ENCODE measurements at places on chromosomes 2 and 18.
A peak's percentile ranks its signal among the peaks of the same experiment; 100 is the strongest.

DNA sequence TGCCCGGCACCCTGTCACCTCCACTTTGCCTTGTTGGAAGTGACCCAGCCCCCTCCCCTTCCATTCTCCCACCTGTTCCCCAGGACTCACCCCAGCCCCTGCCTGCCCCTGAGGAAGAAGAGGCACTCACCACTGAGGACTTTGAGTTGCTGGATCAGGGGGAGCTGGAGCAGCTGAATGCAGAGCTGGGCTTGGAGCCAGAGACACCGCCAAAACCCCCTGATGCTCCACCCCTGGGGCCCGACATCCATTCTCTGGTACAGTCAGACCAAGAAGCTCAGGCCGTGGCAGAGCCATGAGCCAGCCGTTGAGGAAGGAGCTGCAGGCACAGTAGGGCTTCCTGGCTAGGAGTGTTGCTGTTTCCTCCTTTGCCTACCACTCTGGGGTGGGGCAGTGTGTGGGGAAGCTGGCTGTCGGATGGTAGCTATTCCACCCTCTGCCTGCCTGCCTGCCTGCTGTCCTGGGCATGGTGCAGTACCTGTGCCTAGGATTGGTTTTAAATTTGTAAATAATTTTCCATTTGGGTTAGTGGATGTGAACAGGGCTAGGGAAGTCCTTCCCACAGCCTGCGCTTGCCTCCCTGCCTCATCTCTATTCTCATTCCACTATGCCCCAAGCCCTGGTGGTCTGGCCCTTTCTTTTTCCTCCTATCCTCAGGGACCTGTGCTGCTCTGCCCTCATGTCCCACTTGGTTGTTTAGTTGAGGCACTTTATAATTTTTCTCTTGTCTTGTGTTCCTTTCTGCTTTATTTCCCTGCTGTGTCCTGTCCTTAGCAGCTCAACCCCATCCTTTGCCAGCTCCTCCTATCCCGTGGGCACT is 4.5 kb downstream of the RETREG2 start:
- no peak for DNase-seq

GRCh38 chr18:69213842-69214241 is 186.8 kb upstream of the DOK6 start:
- DNase-seq: no peak

GRCh38 chr2:9539531-9539930 is 16.1 kb downstream of the ADAM17 start:
- no peak for DNase-seq

DNA sequence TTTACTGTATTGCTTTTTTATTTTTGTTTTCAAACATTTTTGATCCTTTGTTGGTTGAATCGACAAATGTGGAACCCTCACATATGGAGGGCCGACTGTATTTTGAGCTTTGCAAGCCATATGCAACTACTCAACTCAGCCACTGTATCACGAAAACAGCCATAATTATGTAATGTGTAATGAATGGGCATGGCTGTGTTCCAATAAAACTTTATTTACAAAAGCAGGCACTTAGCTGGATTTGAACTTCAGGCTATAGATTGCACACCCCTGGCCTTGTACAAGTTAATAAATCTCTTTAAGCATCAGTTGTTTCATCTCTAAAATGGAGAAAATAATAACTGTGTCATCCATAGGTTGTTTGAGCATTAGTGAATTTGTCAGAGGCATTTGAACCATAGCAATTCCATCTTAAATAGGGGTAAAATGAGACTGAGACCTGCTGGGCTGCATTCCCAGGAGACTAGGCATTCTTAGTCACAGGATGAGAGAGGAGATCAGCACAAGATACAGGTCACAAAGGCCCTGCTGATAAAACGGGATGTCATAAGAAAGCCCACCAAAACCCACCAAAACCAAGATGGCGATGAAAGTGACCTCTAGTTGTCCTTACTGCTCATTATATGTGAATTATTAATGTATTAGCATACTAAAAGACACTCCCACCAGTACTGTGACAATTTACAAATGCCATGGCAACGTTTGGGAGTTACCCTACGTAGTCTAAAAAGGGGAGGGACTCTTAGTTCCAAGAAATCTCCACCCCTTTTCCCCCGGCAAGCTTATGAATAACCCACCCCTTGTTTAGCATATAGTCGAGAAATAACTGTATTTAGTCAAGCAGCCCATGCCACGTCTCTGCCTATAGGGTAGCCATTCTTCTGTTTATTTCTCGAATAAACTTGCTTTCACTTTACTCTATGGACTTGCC is 13.7 kb upstream of the LTBP1 start:
- DNase-seq: no peak

DNA sequence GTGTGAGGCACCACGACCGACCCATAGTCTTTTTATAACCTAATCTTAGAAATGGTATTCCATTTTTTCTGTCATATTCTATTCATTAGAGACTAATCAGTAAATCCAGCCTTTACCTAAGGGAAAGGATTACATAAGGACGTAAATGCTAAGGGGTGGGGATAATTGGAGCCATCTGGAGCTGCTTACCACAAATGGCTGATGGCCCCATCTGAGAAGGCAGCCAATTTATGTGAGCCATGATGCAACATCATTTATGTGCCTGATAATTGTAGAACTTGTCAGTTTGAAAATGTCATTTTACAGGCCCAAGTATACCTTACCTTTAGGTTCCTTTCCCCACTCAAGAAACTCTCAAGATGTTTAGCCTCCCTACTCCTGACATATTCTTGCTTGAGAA is 44.0 kb downstream of the ARHGEF33 start:
- DNase-seq: no peak

DNA sequence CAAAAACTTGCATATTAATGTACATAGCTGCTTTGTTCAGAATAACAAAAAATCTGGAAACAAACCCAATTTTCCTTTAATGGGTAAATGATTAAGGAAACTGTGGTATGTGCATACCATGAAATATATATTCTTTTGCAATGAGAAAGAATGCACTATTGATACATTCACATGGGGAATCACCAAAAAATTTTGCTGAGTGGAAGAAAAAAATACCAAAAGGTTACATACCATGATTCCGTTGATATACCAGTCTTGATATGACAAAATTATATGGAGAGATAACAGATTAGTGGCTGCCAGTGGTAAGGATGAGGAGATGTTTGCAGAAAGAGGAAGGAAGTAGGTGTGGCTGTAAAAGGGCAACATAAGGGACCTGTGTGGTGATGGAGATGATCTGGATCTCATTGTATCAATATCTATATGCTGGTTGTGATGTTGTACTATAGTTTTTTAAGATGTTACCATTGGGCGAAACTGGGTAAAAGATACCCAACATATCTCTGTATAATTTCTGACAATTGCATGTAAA is 54.6 kb upstream of the BCL2L11 start:
- DNase-seq: no peak

GRCh38 chr2:13050764-13051163 is 334.0 kb downstream of the TRIB2 start:
- DNase-seq: no peak

DNA sequence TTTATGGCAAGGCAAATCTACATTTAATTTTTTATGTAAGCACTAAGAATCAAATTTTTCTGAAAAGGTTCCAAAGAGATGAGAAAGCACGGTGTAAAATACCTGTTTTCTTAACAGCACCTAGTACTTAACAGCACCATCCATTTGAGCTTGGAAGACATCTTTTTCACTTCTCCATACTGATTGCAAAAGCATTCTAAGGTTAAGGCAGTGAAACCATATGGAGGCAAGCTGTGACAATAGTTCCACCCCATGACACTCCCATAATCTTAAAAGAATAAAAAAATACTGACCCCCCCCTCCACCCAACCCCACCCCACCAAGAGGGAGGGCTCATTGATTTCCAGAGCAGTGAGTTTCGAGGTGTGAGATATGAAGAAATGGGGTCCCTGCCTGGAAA is 60.6 kb downstream of the ZCCHC2 start:
- DNase-seq: no peak

- no peak for DNase-seq
Observed at GRCh38 chr2:158894078-158894477, 74.4 kb upstream of the TANC1 start.

- DNase-seq: no peak
Observed at GRCh38 chr18:33853187-33853586, 275.2 kb downstream of the ASXL3 start.

GRCh38 chr2:124572934-124573634 is 548.0 kb downstream of the CNTNAP5 start:
- no peak for DNase-seq

DNA sequence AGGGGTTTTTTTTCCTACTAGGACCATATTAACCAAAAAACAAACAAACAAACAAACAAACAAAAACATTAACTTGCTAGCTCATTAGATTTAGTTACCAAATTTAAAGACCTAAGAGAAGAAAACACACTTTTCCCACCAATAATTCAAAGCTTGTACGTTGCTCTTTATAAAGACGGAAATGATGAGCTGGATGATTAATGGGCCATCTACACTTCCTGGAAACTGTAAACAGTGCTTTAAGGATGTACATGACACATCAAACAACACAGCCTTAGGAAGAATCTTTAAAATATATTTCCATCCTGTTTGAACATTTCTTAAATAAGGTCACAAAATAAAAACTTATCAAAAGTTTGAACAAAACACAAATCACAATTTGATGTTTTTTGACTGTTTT is 982 bp downstream of the BMP10 start:
- no peak for DNase-seq

- DNase-seq: no peak
Observed at GRCh38 chr2:109244750-109245382, 115.9 kb downstream of the SH3RF3 start.

DNA sequence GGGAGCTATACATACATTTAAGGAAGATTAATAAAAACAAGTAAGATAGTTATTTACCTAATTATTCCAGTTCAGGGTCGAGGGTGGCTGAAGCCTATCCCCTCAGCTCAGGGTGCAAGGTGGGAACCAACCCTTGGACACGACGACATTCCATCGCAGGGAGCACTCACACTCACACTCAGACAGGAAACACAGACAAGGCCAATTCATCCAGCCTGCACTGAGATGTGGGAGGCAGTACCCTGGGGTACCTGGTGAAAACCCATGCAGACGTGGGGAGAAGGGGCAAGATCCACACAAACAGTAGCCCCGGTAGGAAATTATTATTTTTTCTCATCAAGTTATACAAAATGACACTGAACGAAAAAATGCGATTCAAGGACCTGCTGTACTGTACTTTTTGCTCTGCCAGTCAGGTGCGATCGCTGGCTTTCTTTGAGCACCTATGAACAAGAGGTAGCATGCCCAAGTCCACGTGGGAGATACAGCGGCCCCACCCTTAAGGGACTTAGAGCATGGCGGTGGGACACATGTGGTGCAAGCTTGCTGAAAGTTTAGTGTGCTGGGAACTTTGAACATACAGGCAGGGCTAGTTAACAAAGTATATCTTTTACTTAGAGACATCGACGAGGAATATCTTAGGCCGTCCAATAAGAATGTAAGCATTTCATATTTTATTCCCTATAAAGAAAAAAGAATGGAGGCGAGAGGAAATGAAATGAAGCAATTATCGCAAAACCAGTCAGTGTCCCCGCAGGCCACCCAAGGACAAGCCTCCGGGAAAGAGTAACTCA is 624 bp downstream of the METTL8 start:
- peak; percentile 20 for DNase-seq

DNA sequence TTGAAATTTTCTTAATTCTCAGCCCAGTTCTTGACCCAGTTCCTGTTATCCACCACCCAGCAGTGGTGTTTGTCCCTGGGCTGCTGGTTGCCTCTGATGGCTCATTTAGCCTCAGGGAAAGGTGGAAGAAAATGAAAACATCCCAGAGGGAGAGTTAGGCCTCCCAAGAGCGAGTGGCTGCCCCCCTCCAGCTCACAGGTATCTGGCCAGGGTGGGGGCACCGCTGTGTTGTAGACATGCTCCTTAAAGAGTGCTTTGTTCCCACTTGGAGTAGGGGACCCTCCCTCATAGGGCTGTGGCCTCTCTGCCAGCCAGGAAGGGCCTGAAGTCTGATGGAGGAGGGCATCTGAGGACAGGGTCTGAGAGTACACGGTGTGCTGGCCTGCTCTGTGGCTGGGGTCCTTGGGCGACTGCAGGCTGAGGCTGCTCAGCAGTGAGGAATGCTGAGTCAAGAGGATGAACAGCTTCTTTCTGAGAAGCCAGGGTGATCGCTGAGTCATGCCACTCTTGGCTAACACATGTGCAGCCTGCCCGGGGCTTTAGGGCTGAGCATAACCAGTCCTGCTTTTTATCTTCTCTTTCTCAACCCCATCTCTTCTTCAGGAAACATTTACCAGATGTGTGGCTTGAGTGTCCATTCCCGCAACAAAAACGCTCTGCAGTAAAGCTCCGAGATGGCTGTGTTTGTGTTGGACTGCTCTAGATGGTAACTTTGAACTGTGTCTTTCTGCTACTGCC is 72.3 kb downstream of the IL1R2 start:
- no peak for DNase-seq

GRCh38 chr2:8567469-8568260 is 114.2 kb upstream of the ID2 start:
- no peak for DNase-seq

- no peak for DNase-seq
Observed at GRCh38 chr2:231861288-231861931, 64.8 kb downstream of the NPPC start.

DNA sequence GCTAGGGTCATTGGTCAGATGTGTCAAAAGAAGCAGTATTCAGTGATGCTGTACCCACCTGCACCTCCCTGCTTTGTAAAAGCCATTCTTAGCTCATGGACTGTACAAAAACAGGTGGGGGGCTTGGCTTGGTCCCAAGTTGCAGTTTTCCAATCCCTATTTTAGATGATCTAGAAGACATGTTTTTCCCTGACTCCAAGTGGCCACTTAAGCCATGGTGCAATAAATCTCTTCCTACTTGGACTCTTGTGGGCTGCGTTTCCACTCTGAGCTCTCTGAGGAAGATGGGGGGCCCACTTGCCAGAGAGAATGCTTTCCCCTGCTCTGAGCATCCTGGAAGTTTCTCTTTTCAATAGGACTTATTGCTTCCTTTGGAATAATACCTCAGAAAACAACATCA is 57.0 kb upstream of the SPP2 start:
- DNase-seq: no peak

- no peak for DNase-seq
Observed at GRCh38 chr2:163236553-163236952, 398.0 kb upstream of the KCNH7 start.

DNA sequence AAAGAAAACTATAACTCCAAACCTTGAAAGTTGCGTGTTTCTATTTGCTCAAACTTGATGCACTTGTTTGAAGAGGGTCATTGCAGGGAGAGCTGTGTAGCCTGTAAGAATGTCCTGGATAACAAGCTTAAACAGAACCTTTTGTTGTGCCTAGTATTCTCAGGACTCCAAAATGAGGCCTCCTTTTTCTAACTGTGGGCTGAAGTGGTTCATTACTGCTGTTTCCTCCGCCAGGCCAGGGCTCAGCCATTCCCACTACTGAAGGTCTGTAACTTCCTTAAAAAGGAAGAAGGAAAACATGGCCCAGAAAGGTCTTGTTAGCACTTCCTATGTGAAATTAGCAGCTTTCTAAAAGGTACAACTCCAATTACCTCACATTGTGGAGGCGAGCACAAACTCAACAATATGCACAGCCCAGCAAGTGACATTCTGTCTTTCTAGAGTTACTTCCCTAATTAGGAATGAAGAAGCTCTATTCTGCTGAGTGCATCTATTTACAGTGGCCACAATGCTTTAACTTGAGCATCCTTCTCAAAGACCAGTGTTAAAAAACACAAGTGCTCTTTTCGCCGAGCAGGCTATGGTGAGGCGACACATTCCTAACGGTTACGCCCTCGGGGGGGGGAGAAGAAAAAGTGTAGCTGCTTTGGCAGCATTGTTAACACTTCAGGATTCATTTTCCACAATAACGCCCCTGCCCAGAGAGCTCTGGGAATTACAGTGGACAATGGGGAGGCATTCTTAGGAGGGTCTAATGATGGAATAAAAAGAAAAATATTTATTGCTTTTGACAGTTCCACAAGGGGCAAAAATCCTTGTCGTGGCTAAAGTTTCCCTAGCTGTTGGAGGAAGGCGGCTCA is 136.9 kb upstream of the SIX3 start:
- DNase-seq: no peak

Data from CD4-positive, CD25-positive, alpha-beta regulatory T cell (primary cell).